ENCODE measurements at places on chromosomes 12 and 14.

GRCh38 chr14:70611216-70611615 lies 10.8 kb upstream of the MED6 start:
- DNase-seq: no peak

DNA sequence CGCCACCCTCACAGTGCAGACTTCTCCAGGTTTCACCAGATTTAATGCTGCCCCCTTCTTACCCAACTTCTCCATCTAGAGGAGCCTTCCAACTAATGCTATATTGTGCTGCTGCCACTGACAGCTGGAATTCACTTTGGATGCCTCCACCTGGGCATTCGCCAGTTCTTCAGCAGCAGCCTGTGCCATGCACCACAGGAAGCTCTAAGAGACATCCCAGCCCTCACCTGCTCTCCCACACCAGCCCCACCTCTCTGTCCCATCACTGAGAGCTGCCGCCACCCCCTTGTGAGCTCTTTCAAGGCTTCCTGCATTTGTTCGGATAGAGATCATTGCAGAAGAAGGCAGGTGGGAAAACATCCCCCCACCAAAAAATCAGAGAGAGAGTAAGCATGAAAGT lies 4.6 kb upstream of the KRT2 start:
- no peak for DNase-seq

GRCh38 chr12:67968725-67969124 lies 20.5 kb upstream of the IFNG-AS1 start:
- DNase-seq: no peak

GRCh38 chr12:102454808-102455760 lies 25.3 kb downstream of the IGF1 start:
- DNase-seq: no peak

- DNase-seq: no peak
Measured at GRCh38 chr14:54098536-54098935, 141.9 kb upstream of the BMP4 start.
